ENCODE measurements at places on chromosomes 12 and 14.

- no peak for DNase-seq
These were observed 57.2 kb upstream of the DLK1 start for GRCh38 chr14:100669468-100669867.

DNA sequence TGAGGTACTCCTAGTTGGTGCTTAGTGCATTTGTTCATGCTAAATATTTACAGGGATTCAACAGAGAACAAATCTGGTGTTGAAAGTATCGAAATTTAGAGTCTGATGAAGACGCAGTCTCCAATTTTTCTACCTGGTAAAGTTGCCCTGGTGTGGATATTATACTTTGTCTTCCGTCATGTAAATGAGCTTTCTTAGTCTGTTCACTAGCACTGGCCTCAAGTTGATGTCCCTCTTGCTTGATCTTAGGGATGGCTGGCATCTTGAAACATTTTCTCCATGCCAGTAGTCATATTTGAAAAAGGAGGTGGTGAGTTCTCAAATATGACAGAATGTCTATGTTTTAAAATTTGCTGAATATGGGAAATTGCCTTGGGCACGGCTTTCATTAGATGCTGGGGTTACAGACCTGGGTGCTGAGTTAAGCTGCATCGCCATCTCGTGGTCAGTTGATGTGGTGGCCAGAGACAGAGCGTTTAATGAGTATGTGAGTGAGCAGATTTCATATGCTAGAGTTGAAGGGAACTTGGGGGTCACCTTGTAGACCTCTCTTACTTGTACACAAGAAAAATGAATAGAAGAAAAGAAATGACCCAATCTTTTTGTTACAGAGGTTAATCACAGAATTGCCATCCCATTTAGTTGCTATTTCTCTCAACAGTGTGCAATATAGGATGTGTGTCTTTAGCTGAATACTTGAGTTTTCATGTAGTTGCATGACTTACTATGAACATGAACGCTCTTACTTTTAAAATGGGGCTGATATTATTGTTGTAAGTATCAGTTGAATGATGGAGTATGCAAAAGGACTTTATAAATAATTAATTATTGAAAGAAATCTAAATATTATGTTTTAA, 172.8 kb upstream of the DCN start:
- DNase-seq: peak; percentile 14

- DNase-seq: no peak
These were observed 121.6 kb downstream of the TMEM132C start for GRCh38 chr12:128388461-128389000.

GRCh38 chr12:51941011-51941581, 10.4 kb upstream of the ACVR1B start:
- DNase-seq: no peak

- DNase-seq: no peak
These were observed 368.6 kb upstream of the USP15 start for GRCh38 chr12:61891632-61892031.

- DNase-seq: no peak
These were observed 517.6 kb upstream of the ATP2B1 start for GRCh38 chr12:90226211-90226610.

DNA sequence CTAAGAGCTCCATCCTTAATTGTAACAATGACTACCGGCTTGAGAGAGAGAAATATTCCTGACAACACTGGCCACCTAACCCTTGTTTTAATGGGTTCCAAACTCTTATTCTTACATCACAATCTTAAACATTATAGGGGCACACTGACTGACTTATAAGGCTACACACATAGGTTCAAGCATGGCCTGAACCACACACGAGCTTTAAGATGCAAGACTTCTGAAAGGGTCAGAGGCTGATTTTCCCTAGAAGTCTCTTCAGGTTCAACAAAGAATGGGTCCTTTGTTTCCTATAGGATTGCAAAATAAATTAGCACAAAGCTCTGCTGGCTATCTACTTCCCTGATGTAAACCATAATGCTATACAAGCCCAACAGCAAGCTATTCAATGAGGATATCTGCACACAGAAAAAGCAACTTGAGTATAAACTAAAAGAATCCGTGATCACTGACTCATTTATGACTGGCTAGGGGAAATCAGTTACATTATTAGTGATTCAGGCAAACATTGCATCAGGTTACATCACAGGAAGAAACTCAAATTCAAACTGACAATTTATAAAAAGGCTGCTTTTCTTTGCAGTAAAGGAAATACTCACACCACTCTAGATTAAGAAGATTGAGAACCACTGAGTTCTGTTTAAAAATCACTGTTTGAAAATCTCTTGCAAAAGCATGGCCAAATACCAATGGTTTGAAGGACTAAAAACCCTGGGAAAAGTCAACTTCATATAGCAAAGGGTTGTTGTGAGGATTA, 8.5 kb downstream of the BTG1 start:
- DNase-seq: no peak

DNA sequence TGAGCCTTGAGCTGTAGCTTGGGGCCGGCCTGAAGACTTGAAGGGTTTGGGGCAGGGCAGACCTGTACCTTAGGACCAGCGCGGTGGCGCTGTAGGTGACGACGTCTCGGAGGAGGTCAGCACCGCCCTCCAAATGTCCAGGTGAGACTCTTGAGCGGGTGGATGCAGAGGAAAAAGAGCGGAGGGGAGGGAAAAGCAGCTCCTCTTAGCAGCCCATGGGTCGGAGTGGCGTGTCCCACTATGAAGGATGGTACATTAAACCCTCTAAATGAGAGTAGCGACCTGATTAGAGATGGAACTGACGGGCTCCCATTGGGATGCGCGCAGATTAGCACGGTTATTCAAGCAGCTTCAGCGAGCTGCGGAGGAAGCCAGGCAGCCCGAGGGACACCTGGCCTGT, 77.0 kb upstream of the MAP1LC3B2 start:
- no peak for DNase-seq

DNA sequence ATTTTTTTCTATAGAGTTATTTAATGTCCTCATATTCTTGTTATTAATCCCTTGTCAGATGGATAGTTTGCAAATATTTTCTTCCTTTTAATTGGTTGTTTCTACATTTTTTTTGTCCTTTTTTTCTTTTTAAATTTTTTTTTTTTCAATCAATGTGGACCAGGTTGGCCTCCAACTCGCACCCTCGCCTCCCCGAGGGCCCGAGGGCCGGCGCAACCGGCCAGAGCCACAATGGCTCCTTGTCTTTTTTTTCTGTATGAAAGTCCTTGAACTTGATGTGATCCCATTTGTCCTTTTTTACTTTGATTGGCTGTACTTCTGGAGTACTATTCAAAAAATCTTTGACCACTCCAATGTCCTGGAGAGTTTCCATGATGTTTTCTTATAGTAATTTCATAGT, 17.7 kb upstream of the SLCO1B1 start:
- no peak for DNase-seq

GRCh38 chr12:49763006-49763591, 21.7 kb downstream of the TMBIM6 start:
- peak; percentile 85 for DNase-seq

DNA sequence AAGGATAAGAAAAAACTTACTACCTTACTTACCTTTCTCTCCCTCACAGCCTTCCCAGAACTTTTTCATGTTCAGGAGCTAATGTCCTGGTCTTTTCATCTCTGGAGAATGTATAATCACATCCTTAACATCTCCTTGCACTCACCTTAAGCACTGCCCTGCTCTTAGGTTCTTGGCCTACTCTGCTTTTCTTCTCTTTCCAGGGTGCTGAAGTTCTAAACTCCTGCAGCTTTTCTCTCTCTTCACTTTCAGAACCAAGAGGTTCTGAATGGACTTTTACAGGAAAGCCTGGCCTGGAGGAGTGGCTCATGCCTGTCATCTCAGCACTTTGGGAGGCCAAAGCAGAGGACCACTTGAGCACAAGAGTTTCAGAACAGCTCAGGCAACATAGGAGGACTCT, 101.9 kb downstream of the TMTC2 start:
- DNase-seq: no peak

GRCh38 chr14:102901633-102902032, 20.8 kb upstream of the AMN start:
- DNase-seq: no peak

- DNase-seq: no peak
These were observed 64.4 kb downstream of the TGFB3 start for GRCh38 chr14:75917322-75917945.

- DNase-seq: no peak
These were observed 26.8 kb downstream of the KLRK1 start for GRCh38 chr12:10362828-10363657.

Data from T-helper 9 cell (primary cell).